ENCODE measurements at places on chromosomes 4 and X.

DNA sequence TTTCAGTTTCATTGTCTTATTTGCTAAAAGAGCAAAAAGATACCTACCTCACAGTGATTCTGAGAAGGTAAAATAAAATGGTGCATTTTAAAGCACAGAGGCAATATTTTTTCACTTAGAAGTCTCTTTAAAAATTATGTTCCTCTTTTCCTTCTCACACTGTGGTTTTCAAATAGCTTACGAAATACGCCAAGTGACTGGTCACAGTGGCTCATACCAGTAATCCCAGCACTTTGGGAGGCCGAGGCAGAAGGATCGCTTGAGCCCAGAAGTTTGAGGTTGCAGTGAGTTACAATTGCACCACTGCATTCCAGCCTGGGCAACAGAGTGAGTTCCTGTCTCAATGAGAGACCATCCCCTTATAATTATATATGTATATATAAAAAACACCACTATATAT, 372.6 kb downstream of the FBXO8 start:
- no peak for DNase-seq

DNA sequence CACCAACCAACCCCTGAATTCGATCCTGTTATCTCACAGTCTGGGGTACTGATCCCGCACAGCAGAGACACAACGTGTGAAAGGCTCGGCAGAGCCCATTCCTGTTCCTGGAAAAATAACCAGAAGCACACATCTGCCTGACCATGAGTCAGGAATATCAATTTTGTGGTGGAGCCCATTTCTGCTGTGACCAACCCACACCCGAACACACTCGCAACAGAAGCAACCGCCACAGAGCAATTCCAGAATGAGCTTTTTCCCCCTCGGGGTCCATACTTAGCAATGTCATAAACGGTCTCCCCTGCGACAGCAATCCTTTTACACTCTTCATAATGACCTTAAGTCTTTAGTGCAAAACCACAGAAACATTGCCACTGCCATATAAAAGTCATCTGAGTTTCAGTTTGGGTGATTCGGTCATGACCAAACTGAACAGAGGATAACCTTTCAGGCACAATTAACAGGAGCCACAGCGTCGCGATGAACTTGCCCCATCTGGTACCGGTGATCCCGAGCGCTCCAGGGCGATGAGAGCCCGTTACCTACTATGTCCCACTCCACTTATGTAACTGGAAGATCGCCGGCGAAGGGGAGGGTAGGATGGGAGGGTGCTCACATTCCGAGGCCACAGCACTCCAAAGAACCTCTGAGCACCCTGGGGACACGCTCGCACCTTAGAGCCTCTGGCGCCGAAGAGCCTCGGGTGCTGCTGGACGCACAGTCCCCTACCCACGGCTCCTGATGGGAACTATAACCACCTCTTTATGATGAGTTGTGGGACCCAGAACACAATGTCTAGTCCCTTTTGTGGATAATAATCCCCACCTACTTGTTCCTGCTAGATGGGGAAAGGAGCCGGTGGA, 1.1 kb downstream of the MECP2 start:
- DNase-seq: no peak

DNA sequence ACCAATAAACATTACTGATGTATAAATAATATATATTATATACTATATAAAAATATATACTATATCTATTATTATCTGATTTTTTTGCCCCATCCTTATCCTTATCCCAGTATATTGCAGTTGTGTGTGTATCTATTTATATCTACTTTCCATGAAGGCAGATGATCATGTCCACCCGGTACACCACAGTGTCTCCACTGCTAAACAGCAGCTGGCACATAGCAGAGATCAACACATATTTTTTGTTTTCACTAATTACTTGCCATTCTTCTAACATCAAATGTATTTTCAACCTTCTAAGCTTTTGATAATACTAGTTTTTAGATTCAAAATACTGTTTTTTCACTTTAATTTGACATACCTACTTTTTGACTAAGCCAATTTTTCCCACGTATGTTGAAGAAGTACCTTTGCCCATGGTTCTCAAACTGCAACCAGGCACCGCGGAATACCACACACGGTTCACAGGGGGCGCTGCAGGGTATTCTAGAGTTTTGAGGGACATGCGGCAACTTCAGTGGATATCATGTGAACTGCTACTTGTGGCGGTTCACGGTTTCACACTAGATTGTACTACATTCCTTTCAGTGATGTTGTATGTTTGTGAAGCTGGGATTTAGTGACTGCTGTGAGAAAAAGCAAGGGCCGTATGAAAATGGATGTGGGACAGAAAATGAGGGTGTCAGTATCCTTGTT, 182.5 kb upstream of the NPY2R start:
- no peak for DNase-seq

- DNase-seq: no peak
These were observed 10.0 kb upstream of the PLK4 start for GRCh38 chr4:127870688-127871087.

DNA sequence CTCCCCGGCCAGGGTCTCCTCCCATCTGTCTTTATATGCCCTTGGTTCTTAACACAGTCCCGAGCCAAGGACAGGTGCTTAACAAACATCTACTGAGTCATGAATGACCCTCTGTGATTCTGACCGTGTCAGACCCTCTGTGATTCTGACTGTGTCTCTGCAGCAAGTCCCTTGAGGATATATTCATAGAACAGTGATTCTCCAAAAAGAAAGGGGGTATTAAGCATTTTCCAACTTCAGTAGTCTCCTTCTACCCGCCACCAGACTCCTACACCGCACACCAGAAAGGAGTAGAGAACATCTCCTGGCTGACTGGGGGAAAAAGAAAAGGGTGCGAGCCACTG, 13.6 kb downstream of the ACSL1 start:
- no peak for DNase-seq

- no peak for DNase-seq
These were observed 46.9 kb downstream of the BMPR1B start for GRCh38 chr4:94804650-94805049.

- DNase-seq: no peak
These were observed 15.7 kb upstream of the PLCXD1 start for GRCh38 chrX:265502-265901.

DNA sequence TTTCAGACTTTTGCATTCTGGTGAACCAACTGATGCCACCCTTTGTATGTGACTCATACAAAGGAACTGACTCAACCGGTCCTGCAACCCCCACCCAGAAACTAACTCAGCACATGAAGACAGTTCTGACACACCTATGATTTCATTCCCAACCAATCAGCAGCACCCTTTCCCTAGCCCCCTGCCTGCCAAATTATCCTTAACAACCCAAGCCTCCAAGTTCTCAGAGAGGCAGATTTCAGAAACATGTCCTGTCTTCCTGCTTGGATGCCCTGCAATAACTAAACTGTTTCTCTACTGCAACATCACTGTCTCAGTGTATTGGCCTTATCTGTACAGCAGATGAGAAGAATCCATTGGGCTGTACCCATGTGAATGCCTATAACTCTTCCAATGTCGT, 284.7 kb downstream of the CAMK2D start:
- DNase-seq: no peak

DNA sequence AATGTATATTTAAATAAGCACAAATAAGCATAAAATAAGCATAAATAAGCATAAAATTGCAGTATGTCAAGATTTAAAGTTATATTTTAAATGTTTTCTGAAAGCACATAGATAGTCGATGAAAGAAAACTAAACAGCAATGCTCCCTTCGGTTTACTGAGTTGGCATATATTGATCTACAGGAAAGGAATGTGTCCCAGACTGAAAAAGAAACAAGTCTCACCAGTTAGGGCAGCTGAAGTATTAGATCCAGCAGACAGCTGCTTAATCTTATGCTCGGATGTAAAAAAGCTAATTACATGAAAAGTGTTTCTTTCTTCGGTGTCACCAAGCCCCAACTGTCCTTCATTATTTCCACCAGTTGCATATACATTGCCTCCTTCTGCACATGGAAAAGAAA, 8.7 kb downstream of the RPGR start:
- DNase-seq: no peak

GRCh38 chrX:11756354-11757318, 1.4 kb upstream of the MSL3 start:
- DNase-seq: no peak

- DNase-seq: no peak
These were observed 13.2 kb downstream of the SHISA3 start for GRCh38 chr4:42410446-42410845.

DNA sequence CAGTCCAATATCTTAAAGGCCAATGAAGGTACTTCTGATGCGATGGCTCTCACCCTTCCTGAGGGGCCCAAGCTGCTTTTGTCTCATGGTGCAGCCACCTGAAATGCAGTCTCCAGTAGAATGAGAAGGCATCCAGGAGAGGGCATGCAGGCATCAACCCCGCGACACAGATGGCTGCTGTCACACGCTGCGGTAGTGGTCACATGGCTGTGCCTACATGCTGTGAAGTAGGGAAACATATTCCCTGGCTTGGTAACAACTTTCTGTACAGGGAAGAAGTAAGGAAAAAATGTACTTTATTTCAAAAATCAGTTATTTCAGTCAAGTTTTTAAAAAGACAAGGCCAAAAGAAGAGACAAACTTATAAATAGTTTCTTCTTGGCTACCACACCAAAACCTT, 139.9 kb downstream of the TRIML1 start:
- no peak for DNase-seq

- DNase-seq: no peak
These were observed 42.0 kb downstream of the MAOB start for GRCh38 chrX:43840265-43840664.

DNA sequence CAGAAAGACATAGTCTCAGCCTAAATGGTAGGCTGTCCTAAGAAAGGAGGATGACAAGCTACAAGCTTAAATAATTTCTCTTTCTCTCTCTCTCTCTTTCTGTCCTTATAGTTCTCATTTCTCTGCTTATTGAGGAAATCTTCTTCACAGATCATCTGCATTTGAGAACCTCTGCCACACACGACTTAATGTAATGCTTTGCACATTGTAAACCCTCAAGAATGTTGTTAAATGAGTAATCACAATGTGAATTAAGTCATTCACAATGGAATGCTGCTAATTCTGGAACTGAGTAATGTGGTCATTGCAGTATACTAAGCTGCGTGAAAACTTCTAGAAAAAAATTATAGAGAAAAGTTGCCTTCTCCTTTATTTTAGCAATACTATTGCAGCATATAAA, 508.9 kb upstream of the FTHL17 start:
- DNase-seq: no peak

DNA sequence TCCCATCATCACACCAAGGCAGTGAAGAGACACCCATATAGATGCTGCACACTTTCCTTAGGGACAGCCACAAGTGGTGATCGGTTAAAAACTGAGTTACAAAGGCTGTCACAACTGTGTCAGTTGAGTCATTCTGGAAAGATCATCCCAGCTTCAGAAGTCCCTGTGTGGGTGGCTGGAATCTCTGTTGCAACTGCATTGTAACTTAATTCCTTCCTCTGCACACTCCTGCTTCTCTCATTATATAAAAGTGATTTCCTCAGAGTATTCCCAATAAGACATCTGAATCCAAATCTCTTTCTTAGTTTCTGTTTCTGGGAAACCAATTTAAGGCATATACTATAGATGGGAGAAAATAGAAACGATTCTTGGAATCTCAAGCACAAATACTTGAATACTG, 88.1 kb downstream of the FSTL5 start:
- DNase-seq: no peak

DNA sequence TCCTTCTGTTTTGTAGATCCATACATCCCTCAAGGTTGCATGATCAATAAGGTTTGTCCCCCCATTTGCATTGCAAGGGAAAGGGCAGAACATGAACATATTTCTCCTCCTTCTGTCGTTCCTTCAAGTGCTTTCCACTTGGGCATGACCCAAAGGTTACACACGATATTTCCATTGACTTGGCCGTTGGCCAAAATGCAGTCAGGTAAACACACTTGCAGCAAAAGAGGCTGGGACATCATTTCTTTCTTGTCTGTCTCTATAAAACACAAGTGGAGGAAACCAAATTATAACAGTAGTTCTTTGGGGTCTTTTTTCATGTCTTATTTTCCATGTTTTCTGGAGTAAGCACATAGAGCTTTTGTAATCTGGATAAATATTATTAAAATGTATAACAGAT, 156.1 kb downstream of the FRAS1 start:
- DNase-seq: no peak

GRCh38 chr4:174037631-174038030, 245.8 kb downstream of the FBXO8 start:
- DNase-seq: no peak

GRCh38 chr4:169869490-169869889, 111.7 kb upstream of the HPF1 start:
- no peak for DNase-seq
